Stimulated activated CD4-positive, alpha-beta T cell treated with anti-CD3 and anti-CD28 coated beads, Interleukin-12 subunit alpha, Interleukin-12 subunit beta, amount 100 ng/mL, for 4 hours (primary cell): ENCODE measurements at places on chromosomes 4 and X.

GRCh38 chr4:7379719-7380118, 55.0 kb downstream of the PSAPL1 start:
- no peak for DNase-seq

DNA sequence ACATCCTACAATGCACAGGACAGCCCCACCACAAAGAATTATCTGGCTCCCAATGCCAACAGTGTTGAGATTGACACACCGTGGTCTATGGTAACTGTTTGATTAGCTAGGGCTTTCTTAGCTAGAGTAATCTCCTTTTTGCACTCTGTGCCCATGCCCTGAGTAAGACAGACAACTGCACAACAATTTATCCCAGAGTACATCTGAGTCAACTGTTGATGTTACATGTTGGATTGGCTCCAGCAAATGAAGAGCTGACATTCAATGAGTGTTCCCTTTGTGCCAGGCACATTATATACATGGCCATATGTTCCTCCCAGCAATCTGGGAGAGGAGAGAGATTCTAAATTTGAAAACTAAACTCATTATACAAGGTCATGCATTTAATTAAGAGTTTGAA, 3.9 kb upstream of the FAM9C start:
- DNase-seq, result no peak

GRCh38 chr4:147853706-147854105, 121.8 kb downstream of the ARHGAP10 start:
- DNase-seq, result no peak

DNA sequence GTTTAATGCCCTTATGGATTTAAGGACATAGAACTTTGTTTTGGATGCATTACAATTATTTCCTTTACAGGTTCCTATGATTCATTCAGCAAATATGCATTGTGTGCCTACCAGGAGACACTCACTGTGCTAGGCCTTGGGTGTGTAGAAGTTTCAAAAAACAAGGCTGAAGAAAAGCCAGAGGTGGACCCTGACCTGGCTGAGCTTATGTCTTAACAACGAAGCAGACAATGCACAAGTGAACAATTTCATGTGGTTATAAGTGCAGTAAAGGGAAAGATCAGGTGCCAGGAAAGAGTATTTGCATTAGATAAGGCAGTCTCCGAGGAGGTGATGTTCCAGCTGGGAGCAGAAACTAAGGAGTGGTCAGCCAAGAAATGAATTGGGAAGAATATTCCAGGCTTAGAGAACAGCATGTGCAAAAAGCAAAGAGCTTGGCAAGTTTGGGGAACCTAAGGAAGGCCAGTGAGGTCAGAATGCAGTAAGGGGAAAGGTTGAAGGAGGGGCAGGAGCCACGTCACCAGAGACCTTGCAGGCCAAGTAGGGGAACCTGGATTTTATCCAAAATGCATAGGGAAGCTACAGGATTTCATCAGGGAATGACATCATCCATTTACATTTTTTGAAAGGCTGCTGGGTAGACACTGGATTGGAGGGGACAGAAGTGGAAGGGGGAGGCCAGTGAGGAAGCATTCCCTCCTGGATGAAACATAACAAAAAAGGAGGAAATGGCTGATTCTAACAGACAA, 193.6 kb downstream of the SOWAHB start:
- DNase-seq, result no peak

- DNase-seq, result no peak
These were observed 62.8 kb downstream of the SH3KBP1 start for GRCh38 chrX:19824603-19825002.

DNA sequence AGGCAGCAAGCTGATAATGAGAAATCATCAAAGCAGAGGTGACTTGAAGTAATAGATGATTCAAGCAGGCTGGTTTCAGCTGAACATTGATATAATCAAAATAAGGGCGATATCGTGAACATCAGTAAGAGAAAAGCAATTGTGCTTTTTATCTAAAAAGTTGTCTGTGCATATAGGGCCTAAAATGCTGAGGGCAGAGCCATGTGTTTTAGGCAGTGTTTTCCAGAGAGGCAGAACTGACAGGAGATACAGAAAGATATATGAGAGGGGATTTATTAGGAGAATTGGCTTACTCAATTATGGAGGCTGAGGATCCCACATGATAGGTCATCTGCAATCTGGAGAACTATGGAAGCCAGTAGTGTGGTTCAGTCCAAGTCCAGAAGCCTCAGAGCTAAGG, 136.5 kb upstream of the NPY2R start:
- no peak for DNase-seq

GRCh38 chr4:79184476-79184875, 141.4 kb downstream of the NAA11 start:
- no peak for DNase-seq

DNA sequence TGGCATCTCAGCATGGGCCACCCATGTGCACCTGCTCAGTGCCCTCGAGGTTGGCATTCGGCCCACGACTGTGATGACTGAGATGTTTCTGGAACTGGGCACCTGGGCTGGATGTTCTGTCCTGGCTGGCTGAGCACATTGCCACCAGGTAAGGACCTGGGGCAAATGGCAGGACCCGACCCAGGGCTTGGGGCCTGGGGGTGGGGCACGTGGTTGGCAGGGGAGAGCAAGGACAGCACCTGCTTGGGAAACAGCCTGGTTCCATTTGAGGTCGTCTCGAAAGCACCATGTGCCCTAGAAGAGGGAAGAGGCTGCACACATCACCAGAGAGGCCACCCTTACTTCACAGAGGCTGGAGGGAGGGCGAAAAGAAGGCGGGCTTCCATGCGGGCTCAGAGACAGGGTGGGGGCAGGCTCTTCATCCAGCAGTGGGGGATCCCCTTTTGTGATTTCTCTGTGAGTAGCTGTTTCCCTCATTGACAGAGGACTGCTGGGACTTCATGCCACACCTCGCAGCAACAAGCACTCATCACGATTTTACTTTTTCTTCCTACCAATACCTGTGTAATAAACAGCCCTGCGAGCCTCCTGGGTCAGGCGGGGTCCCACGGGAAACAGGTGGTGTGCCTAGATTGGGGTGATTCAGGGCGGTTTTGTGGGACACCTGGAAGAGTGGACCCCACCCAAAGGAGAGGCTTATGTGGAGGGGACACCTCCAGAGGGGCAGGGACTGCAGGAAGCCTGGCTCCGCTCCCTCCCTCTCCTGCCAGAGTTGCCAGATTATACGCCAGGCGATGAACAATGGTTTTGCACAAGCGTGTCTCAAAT, 12.0 kb downstream of the TMEM187 start:
- DNase-seq, result no peak

DNA sequence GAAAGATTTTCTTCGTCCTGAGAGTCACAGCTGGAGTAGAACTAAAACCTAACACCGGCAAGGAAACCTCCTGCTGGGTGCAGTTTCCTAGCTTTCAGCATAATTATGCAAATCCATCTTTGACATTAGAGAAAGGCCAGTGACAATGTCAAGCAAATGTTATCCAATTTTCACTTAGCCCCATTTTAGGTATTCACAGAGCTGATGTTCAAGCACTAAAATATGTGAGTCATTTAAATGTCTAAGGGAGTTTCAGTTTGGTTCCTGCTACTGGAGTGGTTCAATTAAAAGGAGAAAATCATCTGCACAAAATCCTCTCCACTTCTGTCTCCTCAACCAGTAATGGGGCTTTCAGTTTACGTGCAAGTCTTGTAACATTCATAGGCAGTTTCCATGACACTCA, 37.1 kb upstream of the AMOT start:
- DNase-seq, result no peak

- DNase-seq, result no peak
These were observed 133.7 kb downstream of the DCLK2 start for GRCh38 chr4:150211799-150212445.

DNA sequence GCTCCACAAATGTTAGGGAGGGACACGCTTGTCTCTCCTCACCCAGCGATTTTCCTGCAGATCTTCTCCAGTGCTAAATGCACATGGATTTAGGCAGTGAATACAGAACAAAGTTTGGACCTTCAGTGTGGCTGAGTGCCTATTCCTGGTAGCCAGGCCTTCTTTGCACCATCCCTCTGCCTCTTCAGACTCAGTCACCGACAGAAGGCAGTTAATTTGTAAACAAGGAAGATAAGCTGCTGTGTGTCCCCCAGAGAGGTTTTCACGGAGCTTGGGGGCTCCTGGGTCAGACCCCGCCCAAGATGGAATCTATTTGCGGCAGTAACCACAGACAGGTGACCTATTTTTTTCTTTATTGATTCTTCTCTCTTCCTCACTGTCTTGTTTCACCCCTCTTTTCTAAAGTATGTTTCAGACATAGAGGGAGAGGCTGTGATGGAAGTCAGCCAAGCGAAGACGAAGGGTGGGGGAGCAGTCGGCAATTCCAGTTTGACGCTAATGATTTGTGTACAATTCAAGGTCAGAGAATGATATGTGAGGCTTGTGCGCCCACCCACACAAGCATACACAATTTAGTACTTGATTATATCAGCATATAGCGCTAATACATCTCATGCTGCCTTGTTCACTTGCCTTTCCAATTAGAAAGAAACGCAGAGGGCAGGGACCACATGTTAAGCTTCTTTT, 200.8 kb downstream of the MGST2 start:
- no peak for DNase-seq

DNA sequence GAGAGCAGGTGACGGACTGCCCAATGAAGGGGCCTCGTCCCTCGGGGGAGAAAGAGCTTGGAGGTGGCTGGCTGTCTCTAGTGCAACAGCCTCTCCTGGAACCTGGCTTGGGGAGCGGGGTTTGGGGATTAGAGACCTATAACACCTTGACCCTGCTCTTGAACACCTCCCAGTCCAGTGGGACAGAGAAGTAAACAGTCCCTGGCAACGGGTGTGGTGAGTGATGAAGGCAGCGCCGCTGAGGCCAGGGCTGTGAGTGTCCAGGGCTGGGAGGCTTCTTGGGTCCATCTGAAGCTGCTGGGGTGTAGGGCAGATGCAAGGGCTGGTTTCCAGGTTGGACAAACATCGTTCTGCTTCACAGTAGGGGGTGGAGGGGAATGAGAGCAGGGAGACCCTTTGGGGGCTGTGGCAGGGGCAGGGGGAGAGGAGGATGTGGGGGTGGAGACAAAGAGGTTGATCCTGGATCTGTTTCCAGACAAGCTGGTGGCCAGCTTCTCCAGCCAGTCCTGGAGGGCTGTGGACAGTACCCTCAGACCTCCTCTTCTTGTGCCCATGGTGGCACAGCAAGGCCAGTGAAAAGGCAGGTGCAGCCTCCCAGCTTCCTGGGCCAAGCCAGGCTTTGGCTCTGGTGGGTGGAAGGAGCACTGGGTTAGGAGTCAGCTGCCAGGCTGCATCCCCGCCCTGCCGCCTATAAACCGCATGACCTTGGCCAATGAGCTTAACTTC, 3.8 kb downstream of the NSG1 start:
- no peak for DNase-seq

DNA sequence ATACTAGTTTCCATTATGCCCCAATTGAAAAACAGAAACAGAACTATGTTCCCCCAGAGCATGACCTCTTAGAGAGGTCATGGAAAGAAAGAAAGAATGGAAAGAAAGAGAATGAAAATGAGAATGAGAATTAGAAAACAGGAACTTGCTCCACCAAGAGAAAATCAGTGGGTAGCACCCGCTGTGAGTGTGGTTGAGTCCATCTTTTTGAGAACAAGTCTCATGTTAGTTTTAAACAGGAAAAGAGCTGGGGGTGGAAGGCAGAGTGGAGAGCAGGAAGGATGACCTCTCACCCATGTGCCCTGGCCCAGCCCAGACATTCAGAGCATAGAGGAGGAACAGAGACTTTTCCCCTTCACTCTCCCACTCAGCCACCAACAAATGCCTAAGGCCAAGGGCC, 4.9 kb downstream of the GSX2 start:
- DNase-seq, result no peak

GRCh38 chr4:150318527-150318926, 240.3 kb downstream of the DCLK2 start:
- no peak for DNase-seq

DNA sequence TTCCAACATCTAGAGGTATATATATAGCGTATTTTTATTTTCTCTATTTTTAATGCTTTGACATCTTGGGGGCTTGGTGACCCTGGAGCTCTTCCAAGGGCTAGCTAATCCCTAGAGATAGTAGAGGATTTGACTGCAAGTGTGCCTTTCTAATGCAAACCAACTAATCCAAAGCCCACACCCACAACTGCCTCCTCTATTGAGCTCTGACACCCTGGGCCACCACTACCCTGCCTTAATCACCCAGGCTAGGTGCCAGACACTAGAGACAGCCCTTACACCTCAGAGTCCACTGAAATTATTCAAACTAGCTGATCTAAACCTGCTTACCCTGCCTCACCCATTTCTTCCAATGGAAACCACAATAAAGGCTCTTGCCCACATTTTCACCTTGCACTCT, 69.6 kb upstream of the ATXN3L start:
- DNase-seq, result no peak

GRCh38 chr4:78928835-78929234, 10.4 kb downstream of the PAQR3 start:
- no peak for DNase-seq

GRCh38 chr4:8130346-8131066, 28.1 kb downstream of the ABLIM2 start:
- DNase-seq, result no peak

DNA sequence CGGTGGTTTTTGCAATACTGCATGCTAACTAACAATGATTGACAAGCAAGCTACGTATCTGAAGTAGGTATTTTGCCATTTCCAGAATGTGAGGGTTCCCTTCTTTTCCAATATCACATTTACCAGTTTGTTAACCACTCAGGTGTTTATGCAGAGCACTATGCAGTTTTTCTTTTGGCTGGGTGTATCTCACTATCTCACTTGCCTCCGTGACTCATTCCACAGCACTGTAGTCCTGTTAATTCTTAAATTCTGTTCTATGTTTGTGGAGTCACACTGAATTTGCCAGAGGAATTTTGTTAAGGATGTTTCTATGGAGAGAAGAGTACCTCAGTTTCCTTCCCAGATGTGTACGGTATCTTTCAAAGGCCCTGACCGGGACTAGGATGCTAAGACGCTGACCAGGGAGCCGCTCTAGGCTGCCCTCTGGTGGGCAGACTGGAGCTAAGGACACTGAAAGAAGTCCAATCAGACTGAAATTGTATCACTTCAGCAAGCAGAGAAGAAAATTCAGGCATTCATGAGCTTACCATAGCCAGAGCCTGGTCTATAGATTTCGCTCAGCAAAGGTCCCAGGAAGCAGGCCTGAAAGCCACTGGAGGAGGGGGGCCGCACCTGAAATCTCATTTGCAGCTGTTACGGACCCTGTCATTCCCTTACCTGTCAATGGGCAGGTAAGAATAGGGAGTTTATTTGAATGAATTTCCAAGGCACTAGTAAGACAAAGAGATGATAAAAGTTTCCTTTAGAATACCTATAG, 388.4 kb upstream of the SPOCK3 start:
- peak; percentile 0 for DNase-seq

- no peak for DNase-seq
These were observed 87.8 kb downstream of the PLAC1 start for GRCh38 chrX:134570509-134570846.

GRCh38 chrX:17679261-17679660, 58.0 kb upstream of the SCML1 start:
- DNase-seq, result no peak

DNA sequence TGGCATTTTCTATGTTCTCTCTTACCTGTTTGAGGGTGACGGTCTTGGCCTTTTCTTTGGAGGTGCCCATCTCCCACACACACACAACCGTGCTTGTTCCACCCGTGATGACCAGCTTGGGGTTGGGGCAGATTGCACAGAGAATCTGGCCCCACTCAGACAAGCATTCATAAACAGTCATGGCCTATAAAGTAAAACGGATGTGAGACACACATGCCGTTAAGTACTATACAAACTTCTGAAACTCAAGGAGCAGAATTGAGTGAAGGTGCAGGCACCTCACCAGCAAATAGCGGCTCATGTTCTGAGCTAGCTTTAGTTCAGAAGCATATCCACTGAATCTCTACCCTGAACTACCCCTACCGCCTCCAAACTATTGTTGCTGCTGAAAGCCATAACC, 107.6 kb downstream of the CDS1 start:
- no peak for DNase-seq

GRCh38 chr4:114272226-114272625, 292.8 kb upstream of the ARSJ start:
- DNase-seq, result no peak
